Dermis microvascular lymphatic vessel endothelial cell (primary cell): ENCODE measurements at places on chromosomes 4 and X.
A peak's percentile ranks its signal among the peaks of the same experiment; 100 is the strongest.

DNA sequence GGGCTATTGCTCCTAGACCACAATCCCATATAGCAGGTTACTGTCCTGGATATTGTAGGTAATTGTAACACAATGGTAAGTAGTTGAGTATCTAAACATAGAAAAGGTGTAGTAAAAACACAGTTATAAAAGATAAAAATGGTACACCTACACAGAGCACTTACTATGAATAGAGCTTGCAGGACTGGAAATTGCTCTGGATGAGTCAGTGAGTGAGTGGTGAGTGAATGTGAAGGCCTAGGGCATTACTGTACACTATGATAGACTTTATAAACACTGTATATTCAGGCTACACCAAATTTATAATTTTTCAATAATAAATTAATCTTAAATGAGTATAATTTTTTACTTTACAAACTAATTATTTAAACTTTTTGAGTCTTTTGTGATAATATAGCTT lies 425.7 kb downstream of the PABPC4L start:
- DNase-seq: no peak

- no peak for DNase-seq
These were observed 426.2 kb downstream of the PCDH7 start for GRCh38 chr4:31146366-31146765.

- DNase-seq: peak; percentile 81
These were observed 94.2 kb downstream of the CXCL13 start for GRCh38 chr4:77699731-77700210.

DNA sequence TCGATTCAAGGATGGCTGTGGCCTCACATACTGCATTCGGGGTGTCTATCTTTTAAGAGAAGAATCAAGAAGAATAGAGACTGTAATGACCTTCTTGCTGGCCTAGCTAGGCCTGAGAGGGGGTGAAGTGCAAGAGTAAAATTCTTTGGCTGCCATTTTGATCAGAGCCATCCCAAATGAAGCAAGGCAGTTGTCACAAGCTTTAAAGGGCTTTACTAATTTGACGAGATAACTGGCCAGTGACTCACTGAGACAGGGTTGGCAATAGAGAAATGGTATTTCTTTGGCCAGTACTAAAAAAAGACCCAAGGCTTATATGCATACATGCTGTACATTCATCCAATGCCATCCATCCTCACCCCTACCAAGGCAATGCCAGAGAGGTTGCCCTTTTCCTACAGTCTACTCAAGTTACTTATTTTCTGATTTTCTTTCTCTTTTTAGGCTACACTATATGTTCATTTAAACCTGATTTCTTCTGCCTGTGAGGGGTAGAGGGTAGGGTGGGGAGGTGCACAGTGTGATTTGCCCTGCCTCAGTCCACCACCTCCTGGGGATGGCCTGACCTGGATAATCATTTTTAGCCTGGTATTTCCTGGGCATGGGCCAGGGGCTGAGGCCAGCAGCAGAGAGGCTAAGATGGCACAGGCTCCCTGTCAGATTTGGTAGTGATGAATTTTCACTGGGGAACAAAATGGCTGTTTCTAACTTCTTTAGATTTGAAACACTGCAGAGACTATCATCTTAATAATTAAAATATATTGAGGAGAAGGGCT lies 32.2 kb downstream of the ATG4A start:
- DNase-seq: no peak

DNA sequence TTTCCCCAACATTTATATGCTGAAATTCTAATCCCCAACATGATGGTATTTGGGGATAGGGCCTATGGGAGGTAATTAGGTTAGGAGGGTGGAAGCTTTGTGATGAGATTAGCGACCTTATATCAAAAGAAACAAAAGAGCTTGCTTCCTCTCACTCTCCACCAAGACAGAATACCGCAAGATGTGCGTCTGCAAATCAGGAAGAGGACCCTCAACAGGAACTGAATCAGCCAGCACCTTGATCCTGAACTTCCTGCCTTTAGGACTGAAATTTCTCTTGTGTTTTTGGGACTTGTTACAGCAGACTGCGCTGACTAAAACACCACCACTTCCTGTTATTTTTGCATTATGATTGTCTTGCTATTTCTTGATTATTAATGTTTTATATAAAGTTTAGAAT lies 1889.4 kb downstream of the C4orf33 start:
- peak; percentile 73 for DNase-seq

- no peak for DNase-seq
These were observed 7.2 kb upstream of the CPLX1 start for GRCh38 chr4:833156-833555.

- peak; percentile 12 for DNase-seq
These were observed at the start of gene RAB39B for GRCh38 chrX:155263854-155264628. RAB39B (minus strand) TSS chrX:155264491; CDS start chrX:155264288, 203 bp downstream.

DNA sequence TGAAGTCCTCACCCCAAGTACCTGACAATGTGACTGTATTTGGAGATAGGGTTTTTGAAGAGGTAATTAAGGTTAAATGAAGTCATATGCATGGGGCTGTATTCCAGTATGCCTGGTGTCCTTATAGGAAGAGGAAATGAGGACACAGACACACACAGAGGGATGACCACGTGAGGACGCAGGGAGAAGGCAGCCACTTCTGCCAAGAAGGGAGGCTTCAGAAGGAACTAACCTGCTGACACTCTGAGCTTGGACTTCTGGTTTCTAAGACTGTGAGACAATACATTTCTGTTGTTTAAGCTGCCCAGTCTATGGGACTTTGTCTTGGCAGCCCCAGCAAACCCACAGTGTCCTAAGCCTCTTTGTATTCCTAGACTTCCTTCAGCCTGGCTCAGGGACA lies 3.0 kb upstream of the SLC2A9 start:
- DNase-seq: no peak

DNA sequence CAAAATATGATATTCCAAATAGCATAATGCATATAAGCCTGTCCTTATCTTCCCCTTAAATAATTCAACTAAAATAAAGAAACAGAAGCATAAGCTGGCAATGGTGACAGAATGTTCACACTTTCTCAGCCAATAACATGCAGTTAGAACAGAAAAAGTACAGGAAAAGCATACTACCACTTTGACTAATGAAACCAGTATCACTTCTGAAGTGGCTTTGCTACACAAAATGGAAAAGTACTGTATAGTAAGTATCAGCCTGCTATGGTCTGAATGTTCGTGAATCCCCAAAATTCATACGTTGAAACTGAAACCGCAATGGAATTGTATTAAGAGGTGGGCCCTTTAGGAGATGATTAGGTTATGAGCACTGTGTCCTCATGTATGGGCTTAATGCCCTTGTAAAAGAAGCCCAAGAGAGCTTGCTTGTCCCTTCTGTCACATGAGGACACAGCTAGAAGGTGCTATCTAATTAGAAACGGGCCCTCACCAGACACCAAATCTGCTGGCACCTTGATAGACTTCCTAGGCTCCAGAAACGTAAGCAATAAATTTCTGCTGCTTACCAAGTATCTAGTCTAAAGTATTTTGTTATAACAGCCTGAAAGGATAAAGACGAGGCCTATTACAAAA lies 102.6 kb downstream of the PRDM5 start:
- no peak for DNase-seq

DNA sequence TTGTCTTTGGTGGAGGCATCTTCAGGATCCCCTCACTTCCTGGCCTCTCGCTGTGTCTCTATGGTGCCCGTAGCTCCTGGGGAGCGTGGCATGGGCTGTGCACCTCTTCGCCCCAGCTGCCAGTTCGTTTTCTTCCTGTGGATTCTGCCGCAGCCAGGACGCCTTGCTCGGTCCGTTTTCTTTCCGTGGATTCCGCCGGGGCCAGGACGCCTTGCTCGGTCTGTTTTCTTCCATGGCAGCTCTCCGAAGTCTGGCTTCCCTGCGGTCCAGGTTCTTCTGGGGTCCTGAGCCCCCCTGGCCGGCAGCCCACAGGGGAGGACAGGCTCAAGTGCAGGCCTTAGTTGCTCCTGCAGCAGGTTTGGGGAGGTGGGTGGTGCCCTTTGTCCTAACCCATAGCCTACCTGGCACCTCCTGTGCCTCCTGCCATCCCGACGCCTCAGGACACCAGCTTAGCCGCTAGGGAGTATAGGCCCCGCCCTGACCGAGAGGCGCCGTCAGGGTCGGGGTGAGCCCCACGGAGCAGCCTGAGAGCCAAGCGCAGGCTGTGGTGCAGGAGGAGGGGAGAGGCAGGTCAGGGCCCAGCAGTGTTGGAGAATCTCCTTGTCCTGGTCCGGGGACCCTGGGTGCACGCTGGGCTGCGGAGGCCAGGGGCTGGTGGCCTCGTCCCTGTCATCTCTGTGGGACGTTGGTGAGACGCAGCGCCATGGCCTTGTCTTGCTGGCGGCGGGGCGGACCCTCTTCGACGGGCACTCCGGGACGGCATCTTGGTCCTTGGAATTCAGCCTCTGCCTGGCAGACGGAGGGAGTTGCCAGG lies 27.1 kb downstream of the UVSSA start:
- no peak for DNase-seq

- no peak for DNase-seq
These were observed at the start of gene ZFP92 for GRCh38 chrX:153411255-153411987. ZFP92 (plus strand) TSS chrX:153411472; CDS start chrX:153418323, 6,851 bp downstream.

DNA sequence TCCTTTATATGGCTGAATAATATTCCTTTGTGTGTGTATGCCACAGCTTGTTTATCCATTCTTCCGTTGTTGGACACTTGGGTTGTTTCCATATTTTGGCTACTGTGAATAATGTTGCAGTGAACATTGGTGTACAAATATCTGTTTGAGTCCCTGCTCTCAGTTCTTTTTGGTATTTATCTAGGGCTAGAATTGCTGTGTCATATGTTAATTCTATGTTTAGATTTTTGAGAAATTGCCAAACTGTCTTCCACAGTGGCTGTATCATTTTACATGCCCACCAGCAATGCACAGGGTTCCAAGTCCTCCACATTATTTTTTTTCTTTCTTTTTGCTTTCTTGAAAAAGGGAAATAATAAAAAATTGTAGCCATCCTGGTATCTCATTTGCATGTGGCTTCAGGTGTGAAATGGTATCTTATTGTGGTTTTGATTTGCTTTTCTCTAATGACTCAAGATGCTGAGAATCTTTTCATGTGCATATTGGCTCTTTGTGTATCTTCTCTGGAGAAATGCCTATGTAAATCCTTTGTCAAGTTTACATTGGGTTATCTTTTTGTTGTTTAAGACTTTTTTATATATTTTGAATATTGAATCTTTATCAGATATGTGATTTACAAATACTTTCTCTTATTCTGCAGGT lies 129.7 kb downstream of the RAPGEF2 start:
- no peak for DNase-seq

DNA sequence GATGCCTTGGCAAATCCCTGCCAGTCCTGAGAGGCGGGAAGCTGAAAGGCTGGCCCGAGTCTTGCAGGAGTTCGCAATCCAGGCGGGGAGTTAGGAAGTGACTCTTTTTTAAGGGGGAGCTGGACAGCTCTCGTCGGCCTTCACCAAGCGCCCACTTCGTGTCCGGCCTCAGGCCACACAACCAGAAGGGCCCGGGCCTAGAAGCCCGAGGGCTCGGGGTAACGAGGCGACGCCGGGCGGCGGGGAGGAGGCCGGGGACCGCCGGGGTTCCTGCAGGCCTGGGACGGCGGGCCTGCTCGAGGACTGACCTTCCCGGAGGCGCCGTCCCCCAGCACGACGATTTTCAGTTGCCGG lies 395 bp downstream of the RAB28 start:
- peak; percentile 24 for DNase-seq

DNA sequence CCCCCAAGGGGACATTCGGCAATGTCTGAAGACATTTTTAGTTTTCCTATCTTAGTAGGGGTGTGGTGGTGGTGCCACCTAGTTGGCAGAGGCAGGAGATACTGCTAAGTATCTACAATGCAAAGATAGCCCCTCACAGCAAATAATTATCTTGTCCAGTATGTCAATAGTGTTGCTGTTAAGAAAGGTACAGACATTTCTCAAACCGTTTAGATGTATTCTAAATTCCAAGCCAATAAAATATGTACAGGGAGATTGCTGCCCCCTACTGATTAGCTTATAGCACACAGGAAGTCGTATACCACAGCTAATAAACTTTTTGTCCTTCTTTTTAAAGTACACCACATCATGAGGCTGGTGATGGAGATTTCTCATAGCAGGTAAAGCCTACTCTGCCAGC lies 260.5 kb downstream of the TMA16 start:
- no peak for DNase-seq

- no peak for DNase-seq
These were observed 27.2 kb downstream of the LIN54 start for GRCh38 chr4:82983444-82983843.

DNA sequence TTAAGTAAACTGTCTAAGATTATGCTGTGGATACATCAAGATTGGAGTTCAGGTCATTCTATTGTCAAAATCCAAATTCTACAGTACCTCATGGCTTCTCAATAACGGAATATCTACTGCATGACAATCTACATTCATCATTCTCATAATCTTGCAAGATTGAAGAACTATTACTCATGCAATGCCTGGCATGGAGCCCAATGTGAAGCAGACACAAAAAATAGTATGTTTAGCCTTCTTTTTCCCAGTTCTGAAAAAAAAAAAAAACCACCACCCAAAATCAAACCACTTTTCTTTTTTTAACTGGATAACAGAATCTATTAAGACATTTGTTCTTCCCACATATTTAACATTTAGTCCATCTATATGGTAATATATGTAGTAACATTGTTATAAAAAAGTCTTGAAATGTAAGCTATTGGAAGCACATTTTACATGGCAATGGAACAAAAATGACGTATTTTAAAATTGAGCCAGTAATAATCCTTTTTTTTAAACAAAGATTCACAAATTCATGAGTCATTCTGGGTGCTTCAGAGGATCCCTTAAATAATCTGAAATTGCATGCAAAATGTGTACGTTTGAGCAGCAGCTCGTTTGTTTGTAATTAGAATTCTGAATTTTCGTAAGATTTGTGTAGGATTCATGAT lies 232.2 kb upstream of the FMR1 start:
- DNase-seq: no peak

DNA sequence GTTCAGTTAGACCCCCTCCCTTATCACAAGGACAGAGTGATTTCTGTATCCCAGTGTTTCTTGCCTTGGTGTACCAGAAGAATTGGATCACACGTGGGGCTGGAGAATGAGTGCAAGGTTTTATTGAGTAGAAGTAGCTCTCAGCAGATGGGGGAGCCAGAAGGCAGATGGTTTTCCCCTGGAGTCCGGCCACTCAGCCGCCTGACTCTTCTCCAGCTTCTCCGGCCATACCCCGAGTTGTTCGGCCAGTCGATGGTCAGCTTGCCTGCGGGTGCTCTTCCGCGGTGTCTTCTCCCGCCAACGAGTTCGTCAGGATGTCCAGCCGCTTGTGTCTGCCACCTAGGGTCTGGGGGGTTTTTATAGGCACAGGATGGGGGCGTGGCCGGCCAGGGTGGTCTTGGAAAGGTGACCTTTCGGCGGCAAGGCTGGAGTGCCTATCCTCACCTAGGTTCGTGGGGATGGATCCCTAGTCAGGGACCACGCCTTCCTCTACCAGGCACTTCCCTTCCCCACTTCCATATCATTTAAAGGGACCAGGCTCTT lies 14.5 kb downstream of the GAB1 start:
- DNase-seq: no peak
